H4 (cell line): ENCODE measurements at places on chromosomes 16 and 17.

DNA sequence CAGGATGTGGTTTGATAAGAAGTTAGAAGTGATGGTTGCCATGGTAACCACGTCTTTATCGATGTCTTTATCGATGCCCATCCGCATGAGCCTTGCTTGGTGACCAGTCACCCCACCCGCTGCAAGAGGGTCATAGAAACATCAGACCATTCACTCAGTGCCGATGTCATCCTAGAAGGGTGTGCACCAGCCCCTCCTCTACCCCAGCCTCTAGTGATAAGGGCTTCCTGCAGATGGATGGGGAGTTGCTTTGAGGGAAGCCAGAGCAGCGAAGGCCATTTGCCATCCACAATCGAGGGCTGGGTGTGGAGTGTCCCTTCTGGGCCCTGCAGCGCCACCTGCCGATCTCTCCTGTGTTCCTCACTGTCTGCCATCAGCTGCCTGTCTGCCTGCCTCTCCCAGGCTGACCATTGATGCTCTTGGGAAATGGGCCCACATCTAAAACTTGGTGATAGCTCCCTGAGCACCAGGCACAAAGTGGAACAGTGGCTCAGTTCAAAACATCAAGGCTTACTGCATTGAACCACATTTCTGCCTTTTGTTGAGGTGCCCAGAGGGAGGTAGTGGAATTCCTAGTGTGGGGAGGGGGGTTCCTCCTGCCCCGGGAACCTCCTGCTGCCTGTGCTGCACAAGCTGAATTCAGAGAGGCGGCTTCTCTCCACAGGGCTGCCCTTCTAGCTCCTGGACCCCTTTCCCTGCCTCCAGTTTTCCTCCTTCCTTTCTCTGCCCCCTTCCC, 8.9 kb downstream of the CALB2 start:
- DNase-seq = peak; percentile 57

- no peak for DNase-seq
These were observed 33.7 kb downstream of the GINS3 start for GRCh38 chr16:58425756-58426494.

GRCh38 chr16:49399594-49400364, 26.2 kb downstream of the C16orf78 start:
- no peak for DNase-seq

GRCh38 chr17:31329221-31329620, 7.8 kb upstream of the EVI2A start:
- DNase-seq = no peak
